Nephron progenitor cell (in vitro differentiated cells): ENCODE measurements at places on chromosomes 6 and 20.

DNA sequence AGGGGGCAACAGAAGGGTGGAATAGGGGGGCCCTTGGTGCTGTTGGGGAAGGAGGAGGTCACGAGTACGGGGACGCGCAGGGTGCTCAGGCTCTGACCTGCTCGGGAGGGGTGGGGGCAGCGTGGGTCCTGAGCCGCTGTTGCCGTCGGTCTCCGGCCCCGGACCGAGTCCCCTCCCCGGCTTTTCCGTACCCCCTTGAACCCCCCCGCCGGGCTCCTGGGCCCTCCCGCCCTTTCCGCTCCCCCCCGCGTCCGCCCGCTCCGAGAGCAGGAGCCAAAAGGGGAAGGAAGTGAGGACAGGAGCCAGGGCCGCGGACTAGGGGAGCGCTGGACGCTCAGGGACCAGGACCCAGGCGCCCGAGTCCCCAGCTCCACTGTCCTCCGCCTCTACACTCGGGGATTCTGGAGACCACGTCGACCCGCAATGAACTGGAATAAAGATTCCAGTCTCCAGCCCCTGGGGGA, at the start of gene RGL2:
Gene RGL2 (minus strand): TSS at position 170 of the 464 bp plus-strand sequence. CDS start 332 bp downstream, outside the sequence.
- peak; percentile 52 for DNase-seq
- H3K27ac ChIP-seq, result peak within 1 kb of the TSS; percentile 100
- H3K4me3 ChIP-seq, result peak within 1 kb of the TSS; percentile 98
- peaks cover 4% of the 10 kb centered on the region for H3K36me3 ChIP-seq

GRCh38 chr6:13654496-13654895, 39.4 kb downstream of the NOL7 start:
- H3K27ac ChIP-seq, result no peak overlapping the region
- no peak for DNase-seq
- no peak overlapping the region for H3K4me3 ChIP-seq
- no peaks in the 10 kb centered on the region for H3K27me3 ChIP-seq

GRCh38 chr20:18511571-18511970, 3.8 kb downstream of the SEC23B start:
- H3K4me3 ChIP-seq, result no peak overlapping the region
- no peak for DNase-seq
- peaks cover 26% of the 10 kb centered on the region for H3K4me1 ChIP-seq
- H3K36me3 ChIP-seq, result peaks cover 45% of the 10 kb centered on the region
- H3K27me3 ChIP-seq, result peaks cover 4% of the 10 kb centered on the region

DNA sequence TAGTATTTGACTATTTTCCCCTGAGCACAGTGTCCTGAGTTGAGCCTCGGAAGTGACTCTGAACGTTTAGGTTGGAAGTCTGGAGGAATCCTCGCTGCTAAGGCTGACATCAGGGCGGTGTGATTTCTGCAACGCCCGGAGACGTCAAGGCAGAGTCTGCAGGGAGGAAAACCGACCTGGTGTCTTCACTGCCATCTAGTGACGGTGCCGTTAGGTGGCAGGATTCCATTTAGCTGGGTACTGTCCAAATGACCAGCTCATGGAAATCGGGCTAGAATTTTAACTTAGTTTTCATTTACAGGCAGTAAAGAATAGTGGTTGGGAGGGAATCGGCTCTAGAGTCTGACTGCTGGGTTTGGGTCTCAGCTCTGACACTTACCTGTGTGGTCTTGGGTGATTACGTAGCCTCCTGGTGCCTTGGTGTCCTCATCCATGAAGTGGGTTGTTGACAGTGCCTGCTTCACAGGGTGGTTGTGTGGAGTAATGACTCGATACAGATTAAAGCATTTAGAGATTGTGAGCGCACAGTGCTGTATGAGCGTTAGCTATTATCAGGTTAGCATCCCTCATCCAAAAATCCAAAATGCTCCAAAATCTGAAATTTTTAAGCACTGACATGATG, 35.0 kb downstream of the FOXF2 start:
- H3K4me3 ChIP-seq, result no peak overlapping the region
- peaks cover 36% of the 10 kb centered on the region for H3K27me3 ChIP-seq
- peak; percentile 48 for DNase-seq
- H3K4me1 ChIP-seq, result peaks cover 4% of the 10 kb centered on the region

- peaks cover 75% of the 10 kb centered on the region for H3K4me1 ChIP-seq
- DNase-seq, result no peak
- no peak overlapping the region for H3K4me3 ChIP-seq
- H3K27ac ChIP-seq, result peak overlapping the region; percentile 57
- H3K36me3 ChIP-seq, result peaks cover 19% of the 10 kb centered on the region
- peaks cover 27% of the 10 kb centered on the region for H3K27me3 ChIP-seq
These were observed 7.9 kb downstream of the RPS6KA2 start for GRCh38 chr6:166618866-166619761.

GRCh38 chr6:93474733-93475179, 55.4 kb upstream of the EPHA7 start:
- H3K4me1 ChIP-seq, result no peaks in the 10 kb centered on the region
- no peaks in the 10 kb centered on the region for H3K27me3 ChIP-seq
- no peak overlapping the region for H3K4me3 ChIP-seq
- H3K36me3 ChIP-seq, result no peaks in the 10 kb centered on the region
- no peak for DNase-seq

DNA sequence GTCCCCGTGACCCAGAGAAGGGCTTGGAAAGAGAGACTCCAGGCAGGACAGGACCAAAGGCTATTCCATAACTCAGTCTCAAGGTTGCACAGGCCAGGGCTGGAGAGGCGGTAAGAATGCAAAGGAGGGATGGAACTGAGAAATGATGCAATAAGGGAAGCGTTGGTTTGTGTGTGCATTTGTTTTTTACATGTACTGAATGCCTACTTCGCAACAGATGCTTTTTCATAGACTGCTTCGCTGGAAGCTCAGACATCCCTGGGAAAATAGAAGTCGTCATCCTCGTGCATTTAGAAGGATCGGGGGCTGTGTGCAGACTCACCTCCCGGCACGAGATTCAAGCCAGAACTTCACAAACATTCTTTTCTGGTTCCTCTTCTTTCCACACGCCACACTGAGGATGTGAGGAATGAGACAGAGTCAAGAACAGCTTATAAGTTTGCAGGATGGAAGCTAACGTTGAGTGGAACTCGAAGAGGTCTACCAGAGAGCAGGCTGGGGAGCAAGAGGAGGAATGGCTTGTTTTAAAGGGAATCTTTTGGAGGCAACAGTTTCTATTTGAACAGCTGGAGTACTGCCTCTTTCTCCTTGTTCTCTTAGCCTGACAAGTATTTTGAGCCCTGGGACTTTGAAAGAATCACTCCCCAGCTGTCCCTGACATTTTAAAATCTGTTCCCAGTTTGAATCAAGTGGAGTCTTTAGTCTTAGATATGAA, 19.3 kb upstream of the LY86 start:
- DNase-seq, result no peak
- H3K36me3 ChIP-seq, result no peaks in the 10 kb centered on the region
- peaks cover 28% of the 10 kb centered on the region for H3K27me3 ChIP-seq
- no peaks in the 10 kb centered on the region for H3K4me1 ChIP-seq
- H3K4me3 ChIP-seq, result no peak overlapping the region

DNA sequence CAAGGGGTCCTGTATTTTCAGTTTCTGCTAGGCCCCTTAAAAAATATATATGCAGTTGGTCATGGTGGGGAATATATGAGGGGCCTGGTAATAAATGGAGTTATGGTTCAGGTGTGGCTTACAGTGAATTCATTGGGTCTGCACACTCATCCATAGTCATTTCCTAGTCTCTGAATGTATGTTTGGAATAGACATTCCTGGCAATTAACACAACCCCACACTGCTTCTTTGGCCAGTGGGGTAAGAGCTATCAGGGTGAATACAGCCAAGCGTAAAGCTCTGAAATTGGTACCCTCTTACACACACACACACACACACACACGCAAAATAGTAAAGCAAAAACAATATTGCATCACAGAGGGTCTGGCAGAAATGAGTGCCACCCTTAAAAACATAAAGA, 56.5 kb downstream of the QRSL1 start:
- no peak overlapping the region for H3K4me3 ChIP-seq
- H3K4me1 ChIP-seq, result no peaks in the 10 kb centered on the region
- no peaks in the 10 kb centered on the region for H3K36me3 ChIP-seq
- DNase-seq, result no peak
- H3K27me3 ChIP-seq, result no peaks in the 10 kb centered on the region

DNA sequence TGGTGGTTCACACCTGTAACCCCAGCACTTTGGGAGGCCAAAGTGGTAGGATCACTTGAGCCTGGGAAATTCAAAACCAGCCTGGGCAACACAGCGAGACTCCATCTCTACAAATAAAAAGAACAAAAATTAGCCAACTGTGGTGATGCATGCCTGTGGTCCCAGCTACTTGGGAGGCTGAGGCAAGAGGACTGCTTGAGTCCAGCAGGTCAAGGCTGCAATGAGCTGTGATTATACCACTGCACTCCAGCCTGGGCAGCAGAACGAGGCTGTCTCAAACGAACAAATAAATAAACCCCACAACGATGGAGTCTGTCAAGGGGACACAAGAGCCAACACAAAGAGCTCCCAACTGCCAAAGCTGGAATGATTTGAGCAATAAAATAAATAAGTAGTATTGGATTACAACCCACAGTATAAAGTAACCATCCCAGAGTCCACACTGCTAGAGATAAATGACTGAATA, 13.5 kb downstream of the ZMYND8 start:
- peak overlapping the region; percentile 36 for H3K27ac ChIP-seq
- H3K36me3 ChIP-seq, result peaks cover 76% of the 10 kb centered on the region
- H3K27me3 ChIP-seq, result no peaks in the 10 kb centered on the region
- DNase-seq, result no peak

- no peaks in the 10 kb centered on the region for H3K27me3 ChIP-seq
- no peaks in the 10 kb centered on the region for H3K36me3 ChIP-seq
- no peak for DNase-seq
These were observed 464.9 kb downstream of the EPM2A start for GRCh38 chr6:145270464-145270863.

DNA sequence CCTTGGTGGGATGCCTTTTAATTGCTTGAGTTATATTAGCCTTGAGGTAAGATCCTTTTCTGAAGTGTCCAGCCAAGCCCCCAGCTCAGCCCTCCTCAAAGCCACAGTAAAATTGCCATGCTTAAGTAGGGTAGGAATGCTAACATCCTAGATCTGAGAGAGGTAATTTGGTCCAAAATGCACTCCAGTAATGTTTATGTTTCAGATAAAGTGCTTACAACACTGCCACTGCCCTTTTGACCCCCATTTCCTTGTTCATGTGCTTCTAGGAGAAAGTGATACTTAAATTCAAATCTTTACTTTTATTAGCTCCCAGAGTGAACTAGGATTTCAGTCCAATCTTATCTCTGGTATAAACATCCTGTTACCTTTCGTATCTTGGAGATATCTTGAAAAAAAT, 318.0 kb downstream of the BMP2 start:
- no peak overlapping the region for H3K4me3 ChIP-seq
- H3K27ac ChIP-seq, result no peak overlapping the region
- peaks cover 4% of the 10 kb centered on the region for H3K27me3 ChIP-seq
- H3K4me1 ChIP-seq, result peaks cover 19% of the 10 kb centered on the region

- H3K27ac ChIP-seq, result no peak overlapping the region
- peaks cover 37% of the 10 kb centered on the region for H3K4me1 ChIP-seq
- peaks cover 54% of the 10 kb centered on the region for H3K27me3 ChIP-seq
- no peak for DNase-seq
- no peaks in the 10 kb centered on the region for H3K36me3 ChIP-seq
These were observed 9.9 kb downstream of the MOG start for GRCh38 chr6:29666826-29667130.

- H3K27ac ChIP-seq, result no peak overlapping the region
- peak overlapping the region; percentile 88 for H3K4me3 ChIP-seq
- peaks cover 35% of the 10 kb centered on the region for H3K36me3 ChIP-seq
- no peak for DNase-seq
These were observed 978 bp downstream of the HLA-A start for GRCh38 chr6:29943053-29943966.

- H3K36me3 ChIP-seq, result no peaks in the 10 kb centered on the region
- DNase-seq, result peak; percentile 15
- no peak overlapping the region for H3K27ac ChIP-seq
- no peak overlapping the region for H3K4me3 ChIP-seq
- peaks cover 7% of the 10 kb centered on the region for H3K27me3 ChIP-seq
These were observed 658.8 kb downstream of the PTPRT start for GRCh38 chr20:42530855-42531448.

GRCh38 chr6:136446579-136447187, 103.5 kb downstream of the MAP7 start:
- H3K27ac ChIP-seq, result no peak overlapping the region
- H3K27me3 ChIP-seq, result no peaks in the 10 kb centered on the region
- H3K4me1 ChIP-seq, result peaks cover 9% of the 10 kb centered on the region
- peaks cover 4% of the 10 kb centered on the region for H3K36me3 ChIP-seq
